ENCODE measurements at places on chromosomes 16 and 17. TPM values are rescaled to one million over a fixed set of nuclear protein-coding genes. Genes with fewer than 3 reads are reported as not detected.

Gene PRAC2
- total RNA-seq, result not detected

- DNase-seq, result no peak
Observed at GRCh38 chr16:88479793-88480760, 27.0 kb downstream of the ZFPM1 start.

DNA sequence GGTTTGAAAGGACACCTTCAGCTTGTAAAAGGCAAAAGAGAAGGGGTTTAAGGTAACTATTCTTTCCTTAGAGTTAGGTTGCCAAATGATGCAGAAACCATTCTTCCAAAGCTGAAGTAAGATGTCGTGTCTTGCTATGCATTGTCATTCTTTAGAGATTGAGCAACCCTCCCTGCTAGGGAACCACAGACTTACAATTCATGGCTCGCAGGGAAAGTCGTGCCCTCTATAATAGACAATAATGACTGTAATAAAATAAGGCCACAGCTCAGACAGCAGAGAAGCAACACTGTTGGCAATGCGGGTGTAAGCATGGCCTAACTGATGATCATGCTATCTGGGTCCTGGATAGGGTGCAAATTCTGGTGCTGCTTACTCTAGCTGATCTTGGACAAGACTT, 129.6 kb upstream of the CDH13 start:
- no peak for DNase-seq

DNA sequence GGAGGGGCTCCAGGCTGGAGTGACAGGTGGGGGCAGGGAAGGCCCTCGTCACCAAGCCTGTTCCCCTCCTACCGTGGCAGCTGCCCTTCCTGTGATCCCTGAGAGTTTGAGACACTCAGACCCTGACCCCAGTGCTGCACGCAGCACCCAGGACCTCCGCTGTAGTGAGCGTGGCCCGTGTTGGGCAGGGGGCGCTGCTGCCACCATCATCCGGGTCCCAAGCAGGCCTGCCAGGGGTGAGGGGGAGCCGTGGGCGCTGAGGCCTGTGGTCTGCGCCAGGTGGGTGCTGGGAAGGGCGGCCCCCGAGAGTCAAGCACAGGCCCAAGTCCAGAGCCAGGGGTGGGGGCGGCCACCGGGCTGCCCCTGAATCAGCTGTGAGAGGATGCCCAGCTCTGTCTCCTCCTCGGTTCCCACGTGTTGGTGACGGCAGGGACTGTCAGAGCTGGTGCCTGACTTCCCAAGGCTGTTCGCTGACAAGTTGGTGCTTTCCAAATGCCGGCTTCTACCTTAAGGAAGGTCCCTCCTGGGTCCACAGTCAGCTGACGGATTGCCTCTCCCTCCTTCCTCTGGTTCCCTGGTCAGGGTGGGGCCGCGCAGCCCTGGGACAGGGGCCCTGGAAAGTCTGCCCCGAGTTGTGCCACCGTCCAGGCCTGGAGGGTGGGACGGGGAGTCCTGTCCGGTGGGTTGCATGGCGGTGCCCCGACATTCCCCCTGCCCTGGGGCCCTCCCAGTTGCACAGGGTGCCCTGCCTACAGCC, 31.1 kb downstream of the TPSG1 start:
- DNase-seq, result no peak

All from Panc1 (cell line).